HT1080 (cell line): ENCODE measurements at places on chromosomes 5 and 9.

DNA sequence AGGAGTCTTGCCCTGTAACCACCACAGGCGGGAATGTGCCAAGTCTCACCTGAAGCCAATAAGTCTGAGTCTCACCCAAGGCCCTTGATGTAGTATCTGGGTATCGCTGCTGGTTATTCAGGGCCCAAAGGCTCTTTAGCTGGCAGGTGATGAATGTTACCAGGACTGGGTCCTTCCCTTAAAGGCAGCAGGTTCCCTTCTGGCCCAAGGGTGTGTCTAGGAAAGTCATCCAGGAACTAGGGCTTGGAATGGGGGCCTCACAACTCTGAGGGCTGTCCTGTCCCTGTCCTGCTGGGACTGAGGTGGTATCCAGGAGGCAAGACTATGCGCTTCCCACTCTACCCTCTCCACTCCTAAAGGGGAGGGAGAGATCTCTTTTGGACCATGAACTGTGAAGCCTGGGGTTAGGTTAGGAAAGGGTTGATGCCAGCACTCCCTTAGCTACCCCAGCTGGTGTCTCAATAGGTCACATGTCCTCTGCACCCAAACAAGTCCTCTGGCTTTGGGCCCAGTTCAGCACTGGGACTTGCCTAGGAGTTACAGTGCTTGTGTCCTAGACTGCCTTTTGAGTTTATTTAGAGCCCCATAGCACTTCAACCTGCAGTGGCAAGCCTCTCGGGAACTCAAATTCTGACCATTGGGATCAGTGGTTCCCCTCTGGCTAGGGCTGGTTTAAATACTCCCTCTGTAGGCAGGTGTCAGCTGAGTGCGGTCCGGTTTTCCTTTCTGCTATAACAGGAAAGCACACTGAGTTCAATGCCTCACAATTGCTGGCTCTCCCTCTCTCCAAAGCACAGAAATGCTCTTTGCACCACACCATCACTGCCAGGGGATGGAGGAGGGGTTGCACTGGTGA, 22.5 kb upstream of the RANBP3L start:
- DNase-seq = no peak

- DNase-seq = no peak
These were observed 280.8 kb downstream of the CDH10 start for GRCh38 chr5:24363789-24364481.

GRCh38 chr9:110030632-110031031, 177.3 kb downstream of the C9orf152 start:
- DNase-seq = no peak

DNA sequence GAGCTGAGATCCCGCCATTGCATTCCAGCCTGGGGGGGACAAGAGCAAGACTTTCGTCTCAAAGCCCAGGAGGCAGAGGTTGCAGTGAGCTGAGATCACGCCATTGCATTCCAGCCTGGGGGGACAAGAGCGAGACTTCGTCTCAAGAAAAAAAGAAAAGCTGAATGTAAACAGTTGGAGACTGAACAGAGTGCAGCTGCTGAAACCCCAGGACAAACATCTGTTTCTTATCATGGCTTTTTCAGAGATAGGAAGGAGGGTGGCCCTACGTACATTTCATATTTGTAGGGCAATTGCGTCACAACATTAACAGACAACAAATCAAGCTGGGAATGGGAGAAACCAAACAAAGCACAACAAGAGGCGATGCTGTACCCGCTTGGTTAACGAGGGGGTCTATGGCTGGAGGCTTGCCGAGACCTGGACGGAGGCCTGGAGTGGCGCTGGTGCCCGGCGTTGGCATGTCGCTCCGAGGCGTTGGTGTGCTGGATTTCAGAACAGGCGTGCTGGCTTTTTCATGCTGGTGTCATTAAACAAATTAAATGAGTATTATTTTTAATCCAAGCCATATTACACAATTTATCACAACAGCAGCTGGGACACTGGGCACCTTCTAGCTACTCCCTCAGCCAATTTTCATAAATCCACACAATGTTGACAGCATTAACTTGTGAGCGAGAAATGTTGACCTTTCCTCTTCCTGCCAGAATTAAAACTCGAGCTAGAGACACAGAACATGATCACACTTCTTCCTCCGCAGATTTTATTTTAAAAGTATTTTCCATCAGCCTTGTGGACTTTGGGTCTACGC, 76.1 kb downstream of the TLE1 start:
- no peak for DNase-seq

GRCh38 chr5:150622157-150622556, 18.3 kb upstream of the SYNPO start:
- no peak for DNase-seq

DNA sequence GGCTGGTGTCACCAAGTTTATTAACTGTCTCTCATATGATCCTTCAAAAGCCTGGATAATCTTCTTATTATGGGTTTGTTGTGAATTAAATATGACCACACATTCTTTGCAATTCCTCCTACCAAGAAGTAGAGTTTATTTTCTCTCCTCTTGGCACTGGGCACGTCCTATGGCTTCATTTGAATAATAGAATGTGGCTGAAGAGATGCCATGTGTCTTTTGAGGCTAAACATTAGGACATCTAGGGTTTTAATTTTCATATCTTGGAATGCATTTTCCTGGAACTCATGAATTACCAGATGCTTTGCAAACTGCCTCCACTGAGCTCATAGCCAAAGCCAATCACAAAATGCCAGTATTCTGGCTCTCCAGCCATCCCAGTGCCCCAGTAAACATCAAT, 19.9 kb upstream of the SCGB3A2 start:
- DNase-seq = no peak

DNA sequence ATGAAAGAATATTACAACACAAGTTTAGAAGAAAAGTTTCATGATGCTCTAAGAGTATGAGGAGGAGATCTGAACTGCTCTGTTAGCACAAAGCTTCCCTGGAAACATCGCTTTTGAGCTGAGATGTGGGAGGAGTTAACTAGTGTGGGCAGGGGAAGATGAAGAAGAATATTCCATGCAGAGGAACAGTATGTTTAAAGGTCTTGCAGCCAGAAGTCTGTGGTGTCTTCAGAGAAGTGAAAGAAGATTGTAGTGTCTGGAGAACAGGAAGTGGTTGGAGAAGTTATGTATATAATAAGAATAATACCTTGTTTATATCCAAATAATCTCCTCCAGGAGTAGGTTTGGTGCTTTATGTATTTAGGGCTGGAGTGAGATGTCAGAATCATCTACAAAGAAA, 406.7 kb downstream of the MAN2A1 start:
- no peak for DNase-seq

DNA sequence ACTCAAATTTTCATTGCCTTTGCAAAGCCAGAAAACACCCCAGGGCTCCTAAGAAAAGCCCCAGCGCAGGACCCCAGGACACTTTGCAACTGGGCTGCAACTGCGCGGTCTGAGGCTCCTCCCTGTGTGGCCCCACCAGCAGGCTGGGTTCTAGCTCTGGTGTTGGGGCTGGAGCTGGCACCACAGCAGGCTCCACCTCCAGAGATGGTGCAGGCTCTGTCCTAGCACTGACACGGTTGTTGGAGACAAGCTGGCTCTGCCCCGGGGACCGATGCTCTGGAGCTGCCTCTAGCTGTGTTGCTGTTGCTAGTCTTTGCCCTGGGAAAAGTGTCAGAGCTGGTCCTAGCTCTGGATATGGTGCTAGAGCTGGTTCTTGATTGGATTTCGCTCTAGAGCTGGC, 13.6 kb downstream of the LCN10 start:
- no peak for DNase-seq

GRCh38 chr5:150644514-150644913, 4.1 kb downstream of the SYNPO start:
- DNase-seq = no peak
